ENCODE measurements at places on chromosomes 11 and 22.

- no peak for DNase-seq
Observed at GRCh38 chr11:65713212-65713969, 1.3 kb downstream of the KAT5 start.

- no peak for DNase-seq
Observed at GRCh38 chr11:123328281-123328867, 101.7 kb upstream of the GRAMD1B start.

DNA sequence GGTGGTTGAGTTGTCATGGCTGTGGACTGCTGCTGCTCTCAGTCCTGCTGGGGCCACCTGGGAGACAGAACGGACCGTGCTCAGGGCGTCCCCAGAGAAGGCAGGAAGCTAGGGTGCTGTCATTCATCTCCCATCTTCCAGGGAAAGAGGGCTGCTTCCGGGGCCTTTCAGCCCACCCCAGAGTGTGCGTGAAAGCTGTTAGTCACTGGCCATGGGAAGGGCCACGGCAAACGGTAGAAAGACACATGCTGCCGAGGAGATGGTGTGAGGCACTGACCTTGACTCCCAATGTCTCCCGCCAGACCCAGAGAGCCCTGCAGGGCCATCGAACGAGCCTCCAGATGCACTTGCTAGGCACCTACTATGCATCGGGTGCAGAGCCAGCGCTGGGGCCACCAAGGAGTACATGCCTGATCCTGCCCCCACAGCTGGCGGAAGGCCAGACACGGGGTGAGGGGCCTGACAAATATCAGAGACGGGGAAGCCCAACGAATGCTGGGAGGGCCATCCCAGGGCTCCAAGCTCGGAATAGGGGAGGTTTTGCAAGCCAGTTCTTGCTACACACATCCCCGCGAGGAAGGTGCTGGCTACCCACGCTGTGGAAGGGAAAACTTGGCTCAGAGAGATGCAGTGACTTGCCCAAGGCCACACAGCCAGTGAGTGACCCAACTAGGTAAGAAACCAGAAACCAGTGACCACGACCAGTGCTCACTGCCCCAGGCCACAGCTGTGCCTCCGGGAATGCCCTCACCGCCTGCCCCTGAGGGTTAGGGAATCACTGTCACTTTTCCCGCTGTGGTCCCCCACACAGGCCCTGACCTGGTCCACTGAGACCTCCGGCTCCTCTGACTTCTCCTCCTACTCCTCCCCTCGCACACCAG lies 10.1 kb downstream of the RAC2 start:
- no peak for DNase-seq

DNA sequence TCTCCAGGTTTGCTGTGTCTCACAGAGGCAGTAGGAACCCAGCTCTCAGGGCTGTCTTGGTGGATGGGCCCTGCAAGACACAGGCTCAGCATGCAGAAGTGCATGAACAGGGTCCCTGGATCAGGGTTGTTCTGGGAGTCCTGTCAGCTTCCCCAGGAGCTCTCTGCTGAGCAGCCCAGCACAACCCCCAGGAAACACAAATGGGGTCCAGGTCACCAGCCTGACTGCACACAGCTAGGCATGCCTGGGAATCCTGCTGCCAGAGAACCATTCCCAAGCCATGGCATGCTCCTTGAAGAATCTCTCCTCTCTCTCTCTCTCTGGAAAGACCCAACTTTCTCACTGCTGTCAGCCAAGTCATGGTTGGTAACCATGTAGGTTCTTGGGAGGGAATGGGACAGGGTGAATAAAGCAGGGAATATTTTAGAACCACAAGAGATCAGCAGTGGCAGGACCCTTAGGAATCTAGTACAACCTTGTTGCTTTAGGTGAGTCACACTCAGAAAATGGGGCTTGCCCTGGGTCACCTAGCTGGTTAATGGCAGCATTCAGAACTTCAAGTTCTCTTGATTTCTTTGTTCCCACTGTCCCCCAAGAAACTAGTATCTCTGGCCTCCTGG lies 21.4 kb downstream of the TUB start:
- DNase-seq = no peak

- DNase-seq = peak; percentile 11
Observed at GRCh38 chr11:45025716-45026492, 75.2 kb upstream of the TP53I11 start.

- DNase-seq = peak; percentile 27
Observed at GRCh38 chr11:120759046-120759445, 247.5 kb downstream of the GRIK4 start.

GRCh38 chr11:34124885-34125668 lies 19.6 kb downstream of the NAT10 start:
- no peak for DNase-seq

DNA sequence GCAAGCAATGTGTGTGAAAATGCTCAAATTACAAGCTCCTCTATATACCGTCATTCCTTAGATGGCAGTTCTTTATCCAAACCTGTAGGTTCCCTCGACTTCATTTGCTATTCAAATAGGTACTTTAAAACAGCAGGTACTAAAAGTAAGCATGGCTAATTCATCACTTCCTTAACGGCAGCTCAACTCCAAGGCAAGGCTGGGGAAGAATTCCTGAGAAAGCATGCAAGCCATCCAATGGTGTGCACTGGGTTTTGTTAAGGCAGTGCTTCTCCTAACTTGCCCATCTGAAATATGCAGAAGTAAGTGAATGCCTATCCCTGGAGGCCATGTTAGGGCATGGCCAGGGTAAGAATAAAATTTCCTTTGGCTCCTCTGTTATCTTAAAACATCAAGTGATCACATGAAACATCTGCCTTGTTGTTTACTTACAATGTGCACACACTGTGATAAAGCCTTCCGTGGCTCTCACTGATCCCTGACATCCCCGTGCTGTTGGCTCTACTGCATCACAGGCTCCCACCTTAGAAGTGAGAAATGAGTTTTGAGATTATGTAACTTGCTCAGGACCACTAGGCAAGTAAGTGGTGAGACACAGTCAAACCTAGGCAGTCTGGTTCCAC lies 52.1 kb downstream of the SMCO4 start:
- no peak for DNase-seq

GRCh38 chr11:8709002-8709672 lies 26.5 kb downstream of the RPL27A start:
- peak; percentile 48 for DNase-seq

GRCh38 chr11:126024123-126024522 lies 38.5 kb downstream of the CDON start:
- DNase-seq = no peak

DNA sequence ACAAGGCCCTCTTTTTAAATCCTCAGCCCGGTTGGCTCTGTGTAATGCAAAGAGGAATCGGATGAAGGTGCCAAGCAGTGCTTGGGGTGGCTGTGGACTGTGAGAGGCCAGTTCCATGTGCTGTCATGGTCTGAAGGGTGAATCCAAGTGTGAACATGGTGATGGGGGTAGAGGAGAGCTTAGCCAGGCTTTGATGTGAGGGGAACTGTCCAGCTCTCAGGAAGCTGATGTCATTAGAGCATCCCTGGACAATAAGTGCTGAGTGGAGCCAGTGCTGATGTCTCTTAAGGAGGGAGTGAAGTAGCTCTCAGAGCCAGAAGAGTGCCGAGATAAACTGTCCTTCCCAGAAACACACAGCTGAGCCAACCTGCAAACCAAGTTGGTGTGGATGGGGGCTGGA lies 53.6 kb downstream of the NAV2 start:
- peak; percentile 43 for DNase-seq
